ENCODE measurements at places on chromosomes 5 and 9.

GRCh38 chr9:126982215-126983002 is 67.8 kb downstream of the RALGPS1 start:
- no peak for DNase-seq

GRCh38 chr9:105332471-105332870 is 88.0 kb downstream of the SLC44A1 start:
- DNase-seq, result no peak

DNA sequence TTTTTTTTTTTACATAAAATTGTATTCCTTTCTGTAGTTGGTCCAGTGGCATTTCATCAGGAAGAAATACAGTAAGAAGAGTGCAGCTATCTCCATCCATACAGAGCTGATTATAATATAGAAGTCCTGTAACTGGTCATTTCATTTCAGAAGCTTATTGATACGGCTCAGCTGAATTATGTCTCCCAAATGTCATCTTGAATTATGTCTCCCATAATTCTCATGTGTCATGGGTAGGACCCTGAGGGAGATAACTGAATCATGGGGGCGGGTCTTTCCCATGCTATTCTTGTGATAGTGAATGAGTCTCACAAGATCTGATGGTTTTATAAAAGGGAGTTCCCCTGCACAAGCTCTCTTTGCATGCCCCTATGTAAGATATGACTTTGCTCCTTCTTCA is 492.9 kb downstream of the CHSY3 start:
- no peak for DNase-seq

GRCh38 chr5:96648023-96648422 is 14.2 kb upstream of the CAST start:
- DNase-seq, result no peak

DNA sequence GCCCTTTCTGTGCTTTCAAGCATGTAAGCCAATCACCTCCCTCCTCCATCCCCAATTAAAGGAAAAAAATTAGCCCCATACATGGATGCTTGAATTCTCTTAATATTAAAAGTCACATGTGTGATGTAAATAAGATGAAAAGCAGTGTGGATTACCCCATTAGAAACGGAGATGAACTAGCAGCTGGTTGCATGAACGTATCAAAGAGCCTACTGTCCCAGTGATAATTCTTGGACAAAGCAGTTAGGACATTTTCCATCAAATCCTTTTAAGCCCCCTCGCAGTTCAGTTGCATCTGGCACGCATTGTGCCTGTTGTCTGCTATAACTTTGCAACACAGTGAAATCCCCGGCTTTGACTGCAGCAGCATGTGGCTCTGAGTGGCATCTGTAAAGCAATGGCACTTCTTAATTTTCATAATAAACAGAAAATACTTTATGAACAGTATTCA is 285.6 kb downstream of the FBXL7 start:
- no peak for DNase-seq

- no peak for DNase-seq
These were observed 471.8 kb downstream of the KDM4C start for GRCh38 chr9:7229571-7229970.

- no peak for DNase-seq
These were observed 89.5 kb downstream of the CDH9 start for GRCh38 chr5:26948921-26949320.

- DNase-seq, result no peak
These were observed 44.7 kb upstream of the SLC27A6 start for GRCh38 chr5:128920345-128921215.

GRCh38 chr9:136862849-136863622 is 3.1 kb downstream of the EDF1 start:
- no peak for DNase-seq

DNA sequence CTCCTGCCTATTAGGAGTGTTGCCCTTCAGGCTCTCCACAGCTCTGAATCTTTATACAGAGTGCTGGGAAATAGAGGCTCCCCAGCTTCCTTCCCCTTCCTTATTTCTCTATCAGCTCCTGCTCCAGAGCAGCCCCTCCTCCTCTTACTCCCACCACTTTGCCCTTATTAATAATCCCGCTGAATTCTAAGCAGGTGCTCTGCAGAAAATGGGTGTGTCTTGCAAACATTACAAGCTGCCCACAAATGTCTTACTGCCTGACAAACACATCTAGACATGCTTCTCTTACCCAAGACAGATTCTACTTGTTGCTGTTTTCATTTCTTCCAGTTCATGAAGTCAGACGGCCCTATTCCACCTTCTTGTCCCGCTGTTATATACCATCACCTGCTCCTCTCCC is 6.4 kb downstream of the PHF24 start:
- no peak for DNase-seq

GRCh38 chr5:152990649-152991048 is 499.8 kb upstream of the GRIA1 start:
- no peak for DNase-seq

DNA sequence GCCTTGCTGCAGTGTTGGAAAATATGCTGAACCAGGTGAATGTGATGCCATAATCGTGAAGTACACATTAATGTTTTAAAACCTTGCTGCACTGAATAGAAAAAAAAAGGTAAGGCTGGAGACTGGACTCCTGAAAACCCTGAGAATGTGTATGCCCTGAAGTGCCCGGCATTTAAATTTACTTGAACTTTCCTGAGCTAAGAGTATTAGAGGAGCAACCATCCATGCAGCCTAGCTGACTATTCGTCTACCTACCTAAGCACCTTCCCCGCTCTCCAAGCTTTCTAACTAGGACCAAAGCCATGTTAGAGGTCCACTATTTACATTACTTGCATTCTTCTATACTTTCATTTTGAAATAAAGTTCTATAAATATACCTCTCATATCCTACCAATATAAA is 1.4 kb downstream of the GABRG2 start:
- no peak for DNase-seq

- DNase-seq, result no peak
These were observed 169.4 kb downstream of the CD180 start for GRCh38 chr5:67027171-67027570.

DNA sequence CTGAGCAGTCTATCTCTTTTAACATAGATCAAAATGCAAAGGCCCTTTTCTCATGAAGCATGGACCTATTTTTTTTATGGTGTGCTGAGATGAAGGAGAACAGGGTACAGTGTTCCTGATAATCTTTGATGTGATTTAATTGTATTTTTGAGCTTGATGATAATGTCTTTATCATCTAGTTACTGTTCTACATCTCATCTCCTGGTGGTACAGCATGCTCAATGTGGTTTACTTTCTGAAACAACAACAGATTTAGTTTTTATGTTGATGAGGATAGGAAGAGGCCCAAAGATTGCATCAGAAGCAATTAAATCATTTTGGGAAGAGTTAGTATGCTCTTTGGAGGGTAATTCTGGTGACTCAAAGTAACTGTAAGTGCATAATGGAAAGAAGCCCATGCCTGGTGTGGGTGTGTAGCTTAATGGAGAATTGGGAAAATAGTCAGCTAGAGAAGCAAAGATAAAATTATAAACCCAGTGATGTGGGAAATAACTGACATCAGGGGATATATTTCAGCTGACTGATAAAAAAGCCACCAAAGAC is 123.0 kb upstream of the KCNN2 start:
- DNase-seq, result no peak

GRCh38 chr9:89872426-89872912 is 267.7 kb downstream of the GADD45G start:
- DNase-seq, result no peak

- DNase-seq, result no peak
These were observed 209.7 kb upstream of the TUT7 start for GRCh38 chr9:86563936-86564335.

- no peak for DNase-seq
These were observed 63.0 kb downstream of the PBX3 start for GRCh38 chr9:125810161-125810560.

- DNase-seq, result no peak
These were observed 250.9 kb downstream of the PSAT1 start for GRCh38 chr9:78547831-78548230.

DNA sequence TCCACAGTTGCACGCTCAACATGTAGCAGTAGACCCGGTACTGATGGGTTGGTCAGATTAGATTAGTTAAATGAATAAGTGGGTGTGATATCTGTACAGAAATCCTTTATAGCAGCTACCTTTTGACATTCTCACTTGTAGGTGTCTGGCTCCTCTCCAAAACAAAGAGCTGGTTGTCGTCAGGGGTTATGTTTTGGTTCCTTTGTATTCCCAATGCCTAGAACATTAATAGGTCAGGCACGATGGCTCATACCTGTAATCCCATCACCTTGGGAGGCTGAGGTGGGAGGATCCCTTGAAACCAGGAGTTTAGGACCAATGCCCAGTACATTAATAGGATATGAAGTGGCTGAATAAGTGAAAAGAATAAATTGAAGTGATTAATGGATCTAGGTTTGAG is 182.1 kb downstream of the SNCAIP start:
- no peak for DNase-seq

GRCh38 chr9:105963343-105964099 is 269.2 kb downstream of the TMEM38B start:
- DNase-seq, result no peak

GRCh38 chr5:24823625-24824024 is 178.8 kb upstream of the CDH10 start:
- no peak for DNase-seq

GRCh38 chr5:152349683-152350526 is 55.2 kb downstream of the NMUR2 start:
- peak; percentile 23 for DNase-seq

DNA sequence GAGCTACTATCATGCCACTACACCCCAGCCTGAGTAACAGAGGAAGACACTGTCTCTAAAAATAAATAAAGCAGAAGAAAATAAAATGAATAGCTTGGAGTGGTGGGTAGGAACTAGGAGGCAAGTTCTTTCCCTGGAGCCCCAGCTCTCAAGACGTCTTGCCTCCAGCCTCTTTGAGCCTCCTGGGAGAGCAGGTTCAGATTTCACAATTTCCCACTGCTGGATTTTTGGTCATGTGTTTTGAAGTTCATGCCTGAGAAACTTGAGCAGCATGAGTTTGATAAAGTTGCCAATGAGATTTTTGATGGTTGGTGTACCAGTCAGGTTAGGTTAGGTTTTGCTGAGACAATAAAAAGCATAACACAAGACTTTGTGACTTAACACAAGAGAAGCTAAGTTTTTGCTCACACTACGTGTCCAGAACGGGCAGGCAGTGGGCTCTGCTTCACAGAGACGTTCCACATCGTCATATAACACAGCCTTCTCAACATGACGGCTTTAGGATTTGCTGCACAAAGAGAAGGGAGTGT is 4.1 kb upstream of the CCDC69 start:
- no peak for DNase-seq

GRCh38 chr5:42507451-42508097 is 84.3 kb downstream of the GHR start:
- no peak for DNase-seq

- DNase-seq, result no peak
These were observed 34.8 kb upstream of the NEURL1B start for GRCh38 chr5:172606156-172606785.

GRCh38 chr5:145540375-145540774 is 294.8 kb downstream of the PRELID2 start:
- no peak for DNase-seq

DNA sequence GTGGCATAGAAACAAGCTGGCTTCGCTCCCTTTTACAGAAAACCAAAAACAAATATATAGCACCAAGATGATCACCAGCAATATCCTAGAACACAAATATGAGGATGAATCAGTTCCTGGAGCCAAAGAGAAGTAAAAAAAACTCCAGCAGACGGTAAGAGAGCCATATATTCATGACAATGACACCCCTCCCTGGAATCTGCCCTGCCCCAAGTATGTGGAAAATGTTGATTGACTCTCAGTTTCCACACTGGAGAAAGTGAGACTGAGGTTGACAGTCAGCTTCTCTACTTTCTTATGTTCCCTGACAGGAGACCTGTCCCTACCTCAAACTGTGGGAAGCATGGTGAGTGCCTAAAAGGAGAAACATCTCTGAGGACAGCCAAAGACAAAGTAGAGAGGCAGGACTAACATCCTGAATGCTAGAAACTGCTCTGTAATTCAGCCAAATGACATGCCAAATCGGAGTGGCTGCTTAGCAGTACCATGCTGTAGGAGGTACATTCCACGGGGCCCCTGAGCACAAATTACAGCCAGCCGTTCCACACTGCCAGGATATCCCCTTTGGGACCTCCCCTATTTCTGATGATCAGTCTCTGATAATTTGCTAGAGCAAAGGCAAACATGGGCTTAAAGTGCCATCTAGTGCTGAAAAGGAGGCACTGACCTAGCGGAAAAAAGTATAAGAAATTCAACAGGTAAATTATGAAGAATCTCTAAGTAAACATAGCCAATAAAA is 424.0 kb upstream of the RGMB start:
- no peak for DNase-seq

DNA sequence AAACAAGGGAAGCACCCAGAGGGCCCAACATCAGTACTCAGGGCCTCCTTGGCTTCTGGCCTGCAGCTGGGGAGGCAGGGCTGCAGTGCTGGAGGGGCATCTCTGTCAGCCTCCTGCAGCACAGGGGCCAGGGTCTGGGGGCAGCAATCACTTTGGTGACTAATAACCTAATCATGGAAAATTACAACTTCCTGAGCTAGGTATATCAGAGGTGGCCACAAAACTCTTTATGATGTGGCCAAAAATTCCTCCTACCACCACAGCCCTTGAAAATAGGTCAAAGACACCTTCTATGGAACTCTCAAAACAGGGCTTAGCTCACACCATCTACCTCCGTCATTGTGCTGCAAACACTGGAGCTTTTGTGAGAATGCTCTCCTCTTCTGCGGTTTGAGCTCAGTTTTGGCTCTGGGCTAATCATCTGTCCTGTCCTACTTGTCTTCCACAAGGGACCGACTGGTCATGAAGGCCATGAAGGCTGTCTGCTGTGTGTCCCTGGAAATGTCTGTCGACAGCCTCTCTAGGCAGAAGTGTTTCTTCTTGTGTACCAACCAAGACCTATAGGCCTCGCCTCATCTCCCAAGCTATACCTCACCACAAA is 28.6 kb downstream of the CSF2 start:
- DNase-seq, result peak; percentile 58

DNA sequence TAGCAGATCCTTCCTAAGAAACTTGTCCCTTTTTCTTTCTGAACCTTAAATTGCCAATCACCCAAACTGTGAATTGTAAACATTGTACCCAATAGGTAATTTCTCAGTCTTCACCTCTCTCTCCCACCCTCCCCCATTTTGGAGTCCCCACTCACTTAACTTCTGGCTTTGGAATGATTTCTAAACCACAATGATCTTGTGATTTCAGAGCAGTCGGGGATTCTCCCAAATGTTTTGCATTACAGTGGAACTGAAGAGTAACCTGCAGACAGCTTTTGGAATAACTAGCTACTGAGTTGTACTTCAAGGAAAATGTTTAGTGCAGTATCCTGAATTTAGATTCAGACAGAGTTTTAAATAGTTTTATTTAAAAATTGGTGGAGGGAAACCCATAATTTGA is 19.2 kb downstream of the SLC27A6 start:
- DNase-seq, result no peak

DNA sequence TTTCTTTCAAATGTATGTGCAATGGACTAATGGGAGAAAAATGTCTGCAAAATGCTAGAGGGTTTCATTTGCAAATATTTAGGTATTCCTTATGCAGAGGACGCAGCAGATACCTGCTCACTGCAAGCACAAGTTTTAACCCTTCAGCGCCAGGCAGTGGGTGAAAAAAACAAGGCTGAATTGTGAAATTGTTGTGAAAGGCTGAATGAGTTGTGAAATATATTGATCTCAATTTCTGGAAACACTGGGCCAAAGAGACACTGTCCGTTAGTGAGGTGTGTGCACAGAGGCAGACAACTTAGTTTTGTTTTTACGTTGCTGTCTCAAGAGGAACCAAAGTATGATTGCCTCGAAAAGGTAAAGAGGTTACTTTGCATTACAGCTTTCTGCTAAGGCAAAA is 18.8 kb downstream of the FUBP3 start:
- DNase-seq, result no peak

GRCh38 chr9:121483473-121484031 is 16.1 kb downstream of the GGTA1 start:
- DNase-seq, result no peak

GRCh38 chr5:50744776-50745175 is 78.3 kb downstream of the PARP8 start:
- no peak for DNase-seq
